ENCODE measurements at places on chromosomes 3 and 15.

DNA sequence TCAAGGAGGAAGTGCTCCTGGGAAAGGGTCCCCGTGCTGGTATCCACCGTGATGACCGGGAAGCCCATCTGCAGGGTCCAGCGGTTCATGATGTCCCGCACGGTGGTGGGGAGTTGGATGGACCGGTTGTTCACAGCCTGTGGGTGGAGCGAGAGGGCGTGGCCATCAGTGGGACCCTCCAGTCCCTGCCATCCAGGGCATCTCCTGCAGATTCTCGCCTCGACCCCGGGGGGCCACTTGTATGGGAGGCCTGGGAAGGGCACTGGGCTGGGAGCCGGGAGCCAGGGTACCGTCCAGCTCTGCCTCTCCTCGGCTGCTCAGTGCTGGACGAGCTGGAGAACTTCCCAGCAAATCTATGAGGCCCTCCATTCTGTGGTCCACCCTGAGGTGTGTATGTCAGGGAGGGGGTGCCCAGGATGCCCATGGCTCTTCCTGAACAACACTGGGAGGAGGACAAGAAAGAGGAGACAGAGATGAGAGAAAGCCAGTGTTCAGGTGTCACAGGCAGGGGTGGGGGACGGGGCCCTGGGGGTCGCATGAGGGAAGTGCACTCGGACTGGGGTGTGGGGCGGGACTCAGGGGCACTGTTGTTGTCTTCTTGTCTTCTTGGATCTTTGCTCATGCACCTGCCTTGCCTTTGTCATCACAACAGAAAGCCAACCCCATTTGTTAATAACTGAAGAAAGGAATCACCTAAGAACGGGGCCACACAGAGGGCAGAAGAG, 13.0 kb downstream of the ANPEP start:
- no peak for DNase-seq

- DNase-seq, result no peak
Observed at GRCh38 chr3:18575573-18575972, 150.4 kb upstream of the SATB1 start.

- DNase-seq, result no peak
Observed at GRCh38 chr15:70817266-70817665, 36.7 kb downstream of the LARP6 start.

GRCh38 chr3:36954452-36955134, 9.7 kb upstream of the TRANK1 start:
- peak; percentile 82 for DNase-seq

GRCh38 chr3:106333911-106334618, 465.3 kb upstream of the CBLB start:
- no peak for DNase-seq

DNA sequence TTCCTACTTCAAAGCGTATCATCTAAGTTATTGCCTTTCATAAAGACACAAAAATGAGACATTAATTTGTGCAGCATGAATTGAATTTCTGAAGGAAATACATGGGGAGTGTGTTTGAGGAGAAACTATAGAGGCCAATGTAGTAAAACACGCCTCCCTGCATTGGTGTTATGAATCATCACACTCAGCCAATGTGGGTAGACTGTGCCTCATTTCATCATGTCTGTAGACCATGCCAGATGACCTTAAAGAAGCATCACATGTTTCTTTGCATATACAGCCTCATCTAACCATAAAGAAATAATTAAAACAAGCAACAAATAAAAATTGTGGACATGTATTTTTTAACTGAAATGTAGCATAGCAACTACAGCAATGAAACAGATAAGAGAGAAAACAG, 486.0 kb upstream of the ADAMTS9 start:
- DNase-seq, result no peak

GRCh38 chr3:36907911-36908646, 36.8 kb downstream of the TRANK1 start:
- DNase-seq, result peak; percentile 74

- DNase-seq, result no peak
Observed at GRCh38 chr3:89364314-89364713, 256.9 kb downstream of the EPHA3 start.

- DNase-seq, result no peak
Observed at GRCh38 chr15:64513823-64514222, 53.4 kb downstream of the ZNF609 start.

- no peak for DNase-seq
Observed at GRCh38 chr15:27218426-27218825, 247.4 kb downstream of the GABRG3 start.

GRCh38 chr15:67882487-67883233, 42.8 kb upstream of the RNU6-1 start:
- DNase-seq, result peak; percentile 94

DNA sequence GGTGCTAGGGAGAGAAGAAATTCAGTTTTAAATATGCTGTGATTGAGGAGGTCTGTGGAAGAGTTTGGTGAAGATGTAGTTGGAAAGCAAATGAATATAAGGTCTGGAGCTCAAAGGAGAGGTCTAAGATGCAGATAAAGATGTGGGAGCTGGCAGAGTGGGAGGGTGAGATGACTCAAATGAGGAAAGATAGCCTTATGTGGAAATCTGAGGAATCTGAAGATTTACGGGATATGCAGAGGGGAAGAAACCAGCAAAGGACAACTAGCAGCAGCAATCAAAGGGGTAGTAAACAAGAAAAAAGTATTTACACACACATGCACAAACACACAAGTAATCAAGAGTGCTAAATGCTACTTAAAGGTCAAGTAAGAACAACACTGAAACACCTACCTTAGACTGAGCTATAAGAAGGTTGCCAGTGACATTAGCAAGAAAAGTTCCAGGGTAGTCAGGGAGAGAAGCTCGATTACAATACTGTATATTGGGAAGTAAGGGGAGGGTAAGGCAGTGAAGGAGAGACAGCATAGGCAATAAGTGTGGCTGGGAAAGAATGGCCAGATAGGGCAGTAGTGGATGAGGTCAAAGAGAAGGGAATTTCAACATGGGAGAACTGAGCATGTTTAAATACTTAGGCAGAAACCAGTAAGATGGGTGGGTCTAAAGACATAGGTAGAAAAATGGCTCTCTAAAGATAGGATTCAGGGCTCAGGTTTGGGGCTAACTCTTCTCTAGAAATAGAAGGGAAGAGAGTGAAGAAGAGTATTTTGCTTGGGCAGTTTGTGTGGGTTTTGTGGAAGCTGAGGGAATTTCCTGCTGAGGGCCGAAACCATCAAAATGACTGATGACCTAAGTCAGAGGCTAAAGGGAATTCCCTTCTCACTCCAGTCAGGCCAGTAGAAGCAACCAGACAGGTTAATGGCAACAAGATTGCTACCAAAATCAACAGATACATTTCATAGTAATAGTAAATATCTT, 8.9 kb downstream of the CMTM6 start:
- no peak for DNase-seq

GRCh38 chr3:176351408-176351807, 845.9 kb downstream of the TBL1XR1 start:
- no peak for DNase-seq

GRCh38 chr3:182786564-182787196, 6.6 kb upstream of the ATP11B start:
- no peak for DNase-seq

DNA sequence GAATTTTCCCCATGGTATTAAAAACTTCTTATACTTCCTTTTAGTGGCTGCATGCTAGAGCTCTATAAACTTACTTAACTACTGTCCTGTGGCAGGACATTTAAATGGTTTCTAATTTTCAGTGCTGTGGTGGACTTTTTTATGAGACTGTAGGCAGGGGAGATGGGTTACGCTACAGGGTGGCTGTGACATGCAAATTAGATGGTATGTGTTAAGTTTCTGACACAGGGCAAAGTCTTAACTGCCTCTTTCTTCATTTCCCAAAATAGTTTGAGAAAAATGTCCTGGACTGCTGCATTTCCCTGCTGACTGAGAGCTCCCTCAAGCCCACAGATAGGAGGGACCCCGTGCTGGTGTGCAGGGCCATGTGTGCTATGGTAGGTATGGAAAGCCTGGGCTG, 22.0 kb downstream of the TGM4 start:
- DNase-seq, result no peak

GRCh38 chr3:42735019-42735418, 32.4 kb upstream of the HHATL start:
- DNase-seq, result no peak

GRCh38 chr3:53998980-53999379, 107.3 kb upstream of the SELENOK start:
- no peak for DNase-seq

- no peak for DNase-seq
Observed at GRCh38 chr3:189386739-189387138, 215.0 kb downstream of the TPRG1 start.

DNA sequence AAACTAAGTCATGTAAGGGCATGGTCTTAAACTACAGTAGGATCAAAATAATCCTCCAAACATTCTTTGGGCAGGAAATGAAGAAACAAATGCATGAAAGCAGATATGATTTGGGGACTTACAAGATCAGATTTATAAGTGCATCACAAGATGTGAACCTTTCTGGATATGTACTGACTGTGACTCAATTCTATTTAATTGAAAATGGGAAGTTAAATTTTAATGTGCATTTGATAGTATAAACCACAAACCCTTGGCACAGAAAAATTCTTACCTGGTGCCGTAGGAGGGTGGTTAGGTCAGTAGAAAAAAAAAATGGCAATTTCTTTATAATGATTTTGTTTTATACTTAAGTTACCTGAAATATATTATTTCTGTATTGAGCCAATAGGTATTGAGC, 262.5 kb upstream of the TGFBR2 start:
- no peak for DNase-seq

Data from hematopoietic multipotent progenitor cell treated with erythropoietin and hydrocortisone succinate and interleukin-3 and kit ligand, for 6 days (in vitro differentiated cells).